ENCODE measurements at places on chromosomes 2 and 18. TPM values are rescaled to one million over a fixed set of nuclear protein-coding genes. Genes with fewer than 3 reads are reported as not detected.

DNA sequence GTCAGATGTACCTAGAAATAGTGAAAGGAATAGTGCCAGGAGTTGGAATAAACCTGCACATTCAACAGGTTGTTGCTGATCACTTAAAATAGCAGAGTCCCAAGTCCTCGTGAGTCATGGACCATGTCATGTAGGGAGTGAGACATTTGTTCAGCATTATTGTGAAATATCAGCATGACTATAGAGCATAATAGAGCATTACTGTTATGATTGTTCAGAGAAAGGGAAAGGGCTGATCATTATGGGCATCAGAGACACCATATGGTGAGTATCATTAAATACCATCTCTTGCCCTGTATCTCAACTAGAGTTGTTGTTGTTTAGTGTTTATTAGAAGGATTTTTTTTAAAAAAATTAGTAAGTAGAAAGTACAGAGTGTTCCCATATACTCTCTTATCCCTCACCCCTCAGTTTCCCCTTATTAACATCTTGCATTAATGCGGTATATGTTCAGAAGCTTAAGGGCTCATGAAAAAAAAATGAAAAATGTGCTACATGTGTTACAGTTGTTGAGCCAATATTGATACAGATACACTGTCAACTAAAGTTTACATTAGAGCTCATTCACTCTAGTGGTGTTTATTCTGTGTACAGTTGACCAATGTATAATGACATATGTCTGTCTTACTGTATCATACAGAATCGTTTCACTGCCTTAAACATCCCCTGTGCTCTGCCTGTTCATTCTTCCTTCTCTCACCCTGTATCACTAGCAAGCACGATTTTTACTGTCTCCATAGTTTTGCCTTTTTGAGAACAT is 5.7 kb downstream of the ELAC1 start:
- no peak overlapping the region for H3K4me3 ChIP-seq
- H3K27me3 ChIP-seq = no peaks in the 10 kb centered on the region
- H3K4me1 ChIP-seq = peaks cover 16% of the 10 kb centered on the region
- peaks cover 41% of the 10 kb centered on the region for H3K36me3 ChIP-seq

- DNase-seq = no peak
- peaks cover 20% of the 10 kb centered on the region for H3K4me1 ChIP-seq
- peak overlapping the region; percentile 20 for H3K4me3 ChIP-seq
- no peak overlapping the region for H3K27ac ChIP-seq
These were observed 1.4 kb upstream of the CCDC85A start for GRCh38 chr2:56182420-56182819.

Gene GKN1
- not detected for total RNA-seq

Gene UGT1A6
- total RNA-seq = not detected
